Spleen (tissue), 13 donors: ENCODE measurements at places on chromosomes 3 and 15.

- DNase-seq = no peak
Observed at GRCh38 chr3:114646526-114646925, 352.7 kb downstream of the TIGIT start.

DNA sequence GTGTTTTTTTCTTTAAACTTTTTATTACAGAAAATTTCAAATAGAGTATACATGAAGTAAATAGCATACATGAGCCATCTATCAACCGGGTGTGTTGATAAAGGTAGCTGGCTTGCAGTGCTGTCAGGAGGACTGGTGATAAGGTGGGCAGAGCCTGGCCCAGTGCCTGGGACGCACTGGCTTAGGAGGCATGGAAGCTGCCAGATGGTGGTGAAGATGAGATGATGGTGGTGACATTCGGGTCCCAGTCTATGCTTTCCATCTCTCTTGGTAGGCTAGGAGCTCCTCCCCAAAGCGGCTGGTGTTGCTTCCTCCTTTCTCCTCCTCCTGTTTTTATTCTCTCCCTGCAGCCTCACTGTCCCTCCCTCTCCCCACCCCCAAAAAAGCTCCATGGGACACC, 101.7 kb downstream of the ADCY5 start:
- DNase-seq = peak; percentile 42

GRCh38 chr3:143220741-143221140, 101.2 kb downstream of the CHST2 start:
- DNase-seq = no peak

- DNase-seq = peak; percentile 38
Observed at GRCh38 chr15:77537006-77537405, 95.7 kb downstream of the LINGO1 start.
